ENCODE measurements at places on chromosomes 6 and 20. TPM values are rescaled to one million over a fixed set of nuclear protein-coding genes. Genes with fewer than 3 reads are reported as not detected.

GRCh38 chr6:112665114-112665513 is 318.0 kb downstream of the RFPL4B start:
- no peaks in the 10 kb centered on the region for H3K36me3 ChIP-seq
- no peaks in the 10 kb centered on the region for H3K27me3 ChIP-seq
- no peak overlapping the region for H3K27ac ChIP-seq
- no peak overlapping the region for H3K4me3 ChIP-seq
- no peaks in the 10 kb centered on the region for H3K4me1 ChIP-seq
- DNase-seq, result no peak

DNA sequence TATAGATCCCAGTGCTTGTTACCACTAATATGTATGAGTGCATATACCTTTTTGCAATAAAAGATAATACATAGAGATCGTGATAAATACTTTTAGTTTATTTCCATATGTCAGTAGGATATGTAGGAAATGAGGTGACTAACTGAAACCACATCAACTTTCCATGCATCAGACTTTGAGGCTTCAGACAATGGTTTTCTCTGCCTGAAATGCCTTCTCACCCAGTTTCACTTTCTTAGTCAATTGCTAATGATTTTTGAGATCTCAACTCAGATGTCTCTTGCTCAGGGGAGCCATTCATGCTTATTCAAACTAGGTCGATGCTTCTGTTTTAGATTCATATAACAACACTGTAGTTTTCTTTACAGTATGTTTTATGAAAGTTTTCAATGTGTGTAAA is 626.6 kb upstream of the ADGRB3 start:
- H3K4me1 ChIP-seq, result no peaks in the 10 kb centered on the region
- no peak for DNase-seq
- no peaks in the 10 kb centered on the region for H3K27me3 ChIP-seq
- no peaks in the 10 kb centered on the region for H3K36me3 ChIP-seq
- H3K27ac ChIP-seq, result no peak overlapping the region

GRCh38 chr6:42255050-42255449 is 37.4 kb upstream of the MRPS10 start:
- no peak for DNase-seq
- no peaks in the 10 kb centered on the region for H3K27me3 ChIP-seq
- H3K36me3 ChIP-seq, result peaks cover 14% of the 10 kb centered on the region
- no peak overlapping the region for H3K27ac ChIP-seq

Gene CD24
- polyA plus RNA-seq, result 148 TPM

Gene RAD21L1
- 1.2 TPM for polyA plus RNA-seq
